ENCODE measurements at places on chromosomes 11 and 22. TPM values are rescaled to one million over a fixed set of nuclear protein-coding genes. Genes with fewer than 3 reads are reported as not detected.

DNA sequence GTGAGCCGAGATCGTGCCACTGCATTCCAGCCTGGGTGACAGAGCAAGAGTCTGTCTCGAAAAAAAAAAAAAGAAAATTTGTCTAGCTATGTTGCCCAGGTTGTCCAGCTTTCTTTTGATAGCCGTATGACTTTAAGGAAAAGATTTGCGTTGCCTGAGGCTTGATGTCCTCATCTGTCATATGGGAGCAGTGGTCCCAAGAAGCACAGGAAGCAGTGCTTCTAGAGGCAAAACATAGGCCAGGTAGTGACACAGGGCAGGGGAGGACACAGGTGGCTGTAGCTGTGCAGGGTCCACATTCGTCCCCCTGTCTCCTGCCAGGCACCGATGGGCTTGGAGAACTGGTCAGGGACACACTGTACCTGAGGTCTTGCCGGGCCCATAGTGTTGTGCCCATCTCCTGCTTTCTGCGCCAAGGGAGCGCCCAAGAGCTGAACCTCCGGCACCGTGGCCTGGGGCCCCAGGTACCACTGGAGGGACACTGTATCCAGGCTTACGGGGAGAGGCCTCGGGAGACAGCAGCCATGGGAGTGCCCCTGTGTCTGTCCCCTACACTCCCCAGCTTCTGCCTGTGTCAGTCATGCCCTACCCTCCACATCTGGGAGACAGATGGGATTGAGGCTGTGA is 1.4 kb downstream of the LRRC74B start:
- no peak for DNase-seq

DNA sequence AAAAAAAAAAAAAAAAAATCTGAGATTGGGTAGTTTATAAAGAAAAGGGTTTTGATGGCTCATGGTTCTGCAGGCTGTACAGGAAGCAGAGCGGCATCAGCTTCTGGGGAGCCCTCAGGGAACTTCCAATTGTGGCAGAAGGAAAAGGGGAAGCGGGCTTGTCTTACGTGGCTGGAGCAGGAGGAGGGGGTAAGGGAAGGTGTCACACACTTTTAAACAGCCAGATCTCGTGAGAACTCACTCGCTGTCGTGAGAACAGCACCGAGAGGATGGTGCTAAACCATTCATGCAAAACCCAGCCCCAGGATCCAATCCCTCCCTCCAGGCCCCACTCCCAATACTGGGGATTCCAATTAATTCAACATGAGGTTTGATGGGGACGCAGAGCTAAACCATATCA is 806.2 kb downstream of the TBC1D22A start:
- no peak for DNase-seq

DNA sequence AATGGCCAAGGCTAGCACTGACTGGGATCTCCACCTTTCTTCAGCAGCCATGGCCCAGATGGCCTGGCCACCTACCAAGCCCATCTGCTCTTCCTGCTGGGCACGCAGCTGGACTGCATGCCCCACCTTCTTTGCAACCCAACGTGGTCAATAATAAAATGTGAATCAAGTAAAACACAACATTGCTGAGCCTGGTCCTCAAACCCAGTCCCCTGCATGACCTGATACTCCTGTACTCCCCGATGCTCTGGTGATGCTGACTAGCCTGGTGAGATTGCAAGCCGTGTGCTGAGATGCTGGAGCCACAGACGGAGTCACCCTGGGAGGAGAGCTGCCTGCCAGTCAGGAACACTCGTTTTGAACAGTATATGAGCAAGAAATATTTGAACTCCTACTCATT is 34.0 kb downstream of the PARVG start:
- no peak for DNase-seq

DNA sequence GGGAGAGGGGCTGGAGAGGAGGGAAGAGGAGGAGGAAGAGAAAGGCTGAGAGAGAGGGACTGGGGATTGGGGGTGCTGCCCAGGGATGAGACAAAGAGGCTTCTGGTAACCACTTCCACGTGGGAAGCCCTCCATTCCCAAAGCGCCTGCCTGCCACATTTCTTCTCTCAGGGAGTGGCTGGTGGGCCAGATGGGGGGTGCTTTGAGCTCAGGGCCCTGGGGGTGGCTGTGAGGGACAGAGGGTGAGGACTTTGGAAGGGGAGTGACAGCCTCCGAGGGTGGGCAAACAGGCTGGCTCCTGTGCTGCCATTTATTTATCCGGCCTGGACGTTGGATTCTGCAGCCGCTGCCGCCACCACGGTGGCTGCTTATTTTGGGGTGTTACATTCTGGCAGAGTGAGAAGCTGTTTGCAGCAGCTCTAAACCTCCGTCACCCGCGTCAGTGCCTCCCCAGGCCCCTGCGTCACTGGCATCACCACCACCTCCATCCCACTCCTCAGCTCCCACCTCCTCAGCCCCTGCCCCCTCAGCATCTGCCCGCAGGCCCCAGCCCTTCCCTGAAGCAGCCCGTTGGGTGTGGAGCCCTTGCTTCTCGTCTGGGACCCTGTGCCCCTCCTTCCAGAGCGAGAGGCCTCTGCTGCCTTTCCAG is 1.6 kb downstream of the RTN4RL2 start:
- DNase-seq = no peak

- DNase-seq = no peak
Observed at GRCh38 chr11:100753571-100753970, 66.5 kb downstream of the ARHGAP42 start.

The TREH gene
- total RNA-seq = not detected

- no peak for DNase-seq
Observed at GRCh38 chr11:78666675-78667160, 92.1 kb upstream of the NARS2 start.

The BTG4 gene
- not detected for total RNA-seq

GRCh38 chr11:119910051-119910450 is 181.1 kb upstream of the NECTIN1 start:
- DNase-seq = no peak

The USP2 gene
- 1.2 TPM for total RNA-seq

DNA sequence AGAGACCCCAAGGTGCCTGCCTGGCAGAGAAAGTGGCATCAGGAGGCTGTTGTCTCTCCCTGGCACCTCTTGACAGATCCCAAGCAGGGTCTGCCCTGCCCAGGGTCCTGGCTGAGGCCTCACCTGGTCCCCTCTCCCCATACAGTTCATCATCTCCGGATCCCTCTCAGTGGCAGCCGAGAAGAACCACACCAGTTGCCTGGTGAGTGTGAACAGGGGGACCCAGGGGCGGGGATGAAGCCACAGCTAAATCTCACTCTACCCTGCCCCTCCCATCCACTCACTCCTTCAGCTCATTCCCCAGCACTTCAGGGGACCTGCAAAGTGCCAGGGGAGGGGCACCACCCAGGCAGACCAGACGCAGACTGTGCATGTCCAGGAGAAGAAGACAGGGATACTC is 14.0 kb upstream of the MS4A10 start:
- no peak for DNase-seq

- DNase-seq = peak; percentile 56
Observed at GRCh38 chr11:34075178-34075820, 23.8 kb downstream of the CAPRIN1 start.

GRCh38 chr11:102119997-102120396 is 9.8 kb downstream of the YAP1 start:
- DNase-seq = no peak

DNA sequence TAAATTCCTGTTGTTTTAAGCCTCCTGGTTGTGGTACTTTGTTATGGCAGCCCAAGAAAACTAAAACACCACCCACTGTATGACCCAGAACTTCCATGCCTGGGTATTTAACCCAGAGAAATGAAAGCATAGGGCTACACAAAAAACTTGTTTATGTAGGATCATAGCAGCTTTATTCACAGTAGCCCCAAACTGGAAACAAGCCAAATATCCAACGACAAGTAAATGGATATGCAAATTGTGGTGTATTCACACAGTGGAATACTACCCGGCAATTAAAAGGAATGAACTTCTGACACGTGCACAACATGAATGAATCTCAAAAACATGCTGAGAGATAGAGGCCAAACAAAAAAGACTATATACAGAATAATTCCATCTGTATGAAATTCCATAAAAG is 62.2 kb upstream of the NAV2 start:
- DNase-seq = no peak

GRCh38 chr11:104320097-104320496 is 156.2 kb upstream of the PDGFD start:
- no peak for DNase-seq

The SLC5A12 gene
- not detected for total RNA-seq

The DCDC1 gene
- 0.05 TPM for total RNA-seq

The POU2F3 gene
- not detected for total RNA-seq

DNA sequence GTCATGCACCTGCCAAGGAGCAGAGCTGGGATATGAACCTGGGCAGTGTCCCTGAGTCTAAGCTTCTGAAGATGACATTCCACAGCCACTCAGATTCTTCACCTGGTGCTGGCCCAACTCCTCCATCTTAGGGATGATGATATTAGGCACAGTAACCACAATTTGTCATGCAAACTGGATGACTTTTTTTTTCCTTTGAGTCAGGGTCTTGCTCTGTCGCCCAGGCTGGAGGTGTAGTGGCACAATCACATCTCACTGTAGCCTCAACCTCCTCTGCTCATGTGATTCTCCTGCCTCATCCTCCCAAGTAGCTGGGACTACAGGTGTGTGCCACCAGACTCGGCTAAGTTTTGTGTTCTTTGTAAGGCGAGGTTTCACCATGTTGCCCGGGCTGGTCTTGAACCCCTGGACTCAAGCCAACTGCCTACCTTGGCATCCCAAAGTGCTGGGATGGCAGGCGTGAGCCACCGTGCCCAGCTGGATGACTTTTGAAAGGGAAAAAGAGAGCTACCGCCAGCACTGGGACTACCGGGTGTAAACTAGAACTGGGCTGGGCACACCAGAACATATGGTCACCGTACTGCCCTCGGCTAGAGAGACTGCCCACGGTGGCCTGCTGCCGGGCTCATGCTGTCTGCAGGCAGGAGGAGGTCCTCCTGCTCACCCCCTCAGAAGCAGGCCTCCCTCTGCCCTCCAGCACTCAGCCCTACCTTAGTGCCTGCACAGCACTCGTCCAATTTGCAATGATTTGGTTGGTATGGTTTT is 77.7 kb downstream of the NAT10 start:
- DNase-seq = no peak

- no peak for DNase-seq
Observed at GRCh38 chr11:128496249-128496648, 91.1 kb downstream of the ETS1 start.

DNA sequence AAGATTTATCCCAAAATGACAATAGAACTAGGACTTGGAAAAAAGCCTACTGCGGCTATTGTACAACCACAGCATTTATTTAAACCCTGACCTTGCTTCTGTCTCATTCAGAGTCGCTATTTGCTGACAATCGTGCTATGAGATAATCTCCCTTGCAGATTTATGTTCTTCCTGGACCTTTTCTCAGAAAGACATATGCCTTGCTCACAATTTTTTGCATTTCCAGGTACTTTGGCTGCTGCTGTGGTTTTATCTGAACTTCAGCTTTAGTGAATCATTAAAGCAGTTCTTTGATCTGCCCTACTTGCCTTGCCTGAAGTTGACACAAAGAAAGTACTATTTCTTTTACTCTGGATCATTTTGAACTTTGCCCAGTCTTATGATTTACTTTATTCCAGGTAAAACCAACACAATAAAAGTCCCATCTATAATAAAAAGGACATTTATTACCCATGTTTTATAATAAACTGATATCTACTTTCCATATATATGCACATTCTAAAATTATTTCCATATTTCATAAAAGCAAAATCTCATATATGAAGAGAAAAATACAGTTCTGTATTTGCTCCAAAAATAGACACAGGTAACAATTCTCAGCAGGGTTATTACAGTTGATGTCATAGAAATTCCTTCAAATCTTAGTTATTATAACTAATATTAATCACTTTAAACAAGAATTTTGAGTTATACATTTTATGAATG is 63.4 kb upstream of the CARD18 start:
- peak; percentile 34 for DNase-seq

The IFITM10 gene
- 0.33 TPM for total RNA-seq

GRCh38 chr11:26971961-26972360 is 22.0 kb upstream of the FIBIN start:
- DNase-seq = no peak

The SAA4 gene
- total RNA-seq = not detected

The FBLN1 gene
- 0.34 TPM for total RNA-seq

The CSNK2A3 gene
- total RNA-seq = 7.1 TPM

- DNase-seq = no peak
Observed at GRCh38 chr11:6608011-6608410, 4.0 kb downstream of the TAF10 start.

DNA sequence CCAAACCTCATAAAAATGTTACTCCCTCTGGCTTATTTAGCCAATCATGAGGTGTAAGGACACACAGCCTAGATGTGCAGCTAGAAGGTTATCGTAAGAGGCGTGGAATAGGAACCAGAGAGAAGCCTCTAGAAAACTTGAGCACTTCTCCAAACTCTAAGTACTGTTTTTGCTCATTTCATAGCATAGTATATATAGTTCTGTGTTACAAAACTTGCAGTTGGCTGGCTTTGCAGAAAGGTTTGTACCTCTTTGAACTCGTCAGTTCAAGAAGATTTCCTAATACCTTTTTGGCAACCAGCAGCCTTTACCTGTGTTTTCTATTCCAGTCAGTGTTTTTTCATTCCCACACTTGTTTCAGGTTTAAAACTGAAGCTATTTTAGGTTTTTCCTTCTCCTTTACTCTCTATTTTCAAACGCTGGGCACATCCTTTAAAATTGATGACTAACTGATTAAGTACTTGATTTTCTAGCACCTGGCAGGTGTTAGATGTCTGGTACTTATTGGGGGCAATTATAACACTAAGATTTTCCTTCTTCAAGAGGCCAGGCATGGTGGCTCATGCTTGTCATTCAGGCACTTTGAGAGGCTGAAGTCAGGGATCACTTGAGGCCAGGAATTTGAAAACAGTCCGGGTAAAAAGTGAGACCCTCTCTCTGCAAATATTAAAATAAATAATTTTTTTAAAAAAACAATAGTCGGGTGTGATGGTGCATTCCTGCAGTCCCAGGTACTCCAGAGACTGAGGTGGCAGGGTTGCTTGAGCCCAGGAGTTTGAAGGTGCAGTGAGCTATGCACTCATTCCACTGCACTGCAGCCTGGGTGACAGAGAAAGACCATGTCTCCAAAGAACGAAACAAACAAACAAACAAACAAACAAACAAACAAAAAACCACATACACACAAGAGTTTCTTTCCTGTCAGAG is 125.2 kb downstream of the LRRC4C start:
- no peak for DNase-seq

The E2F8 gene
- total RNA-seq = 1.0 TPM

The OR8D4 gene
- not detected for total RNA-seq

DNA sequence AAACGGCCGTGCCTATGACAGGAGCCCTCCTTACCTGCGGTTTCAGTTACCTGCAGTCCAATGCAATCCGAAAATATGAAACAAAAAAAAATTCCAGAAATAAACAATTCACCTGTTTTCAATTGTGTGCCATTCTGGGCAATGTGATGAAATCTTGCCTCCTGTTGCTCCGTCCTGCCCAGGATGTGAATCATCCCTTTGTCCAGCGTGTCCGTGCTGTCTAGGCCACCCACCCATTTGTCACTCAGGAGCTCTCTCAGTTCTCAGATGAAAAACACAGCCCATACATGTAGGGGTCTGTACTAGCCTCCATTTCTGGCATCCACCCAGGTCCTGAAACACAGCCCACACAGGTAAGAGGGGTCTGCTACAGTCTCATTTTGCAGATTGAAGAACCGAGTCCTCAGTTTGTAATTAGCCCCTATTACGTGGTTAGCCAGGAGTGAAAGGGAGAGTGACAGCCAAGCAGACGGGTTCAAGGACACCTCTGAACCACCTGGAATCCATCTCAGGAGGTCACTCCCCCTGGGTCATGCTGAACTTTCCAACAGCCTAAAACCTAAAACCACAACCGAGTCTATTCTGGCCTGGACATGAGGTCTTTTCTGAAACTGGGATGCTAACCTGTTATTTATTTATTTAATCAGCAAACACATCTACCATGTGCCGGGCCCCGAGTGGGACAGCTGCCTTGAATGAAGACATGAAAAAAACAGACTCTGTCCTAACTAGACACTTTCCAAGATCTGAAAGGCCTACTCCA is 317.2 kb downstream of the SHANK2 start:
- DNase-seq = no peak

Measured in dermis blood vessel endothelial cell (primary cell).